ENCODE measurements at places on chromosomes 13 and 19. TPM values are rescaled to one million over a fixed set of nuclear protein-coding genes. Genes with fewer than 3 reads are reported as not detected.

The UBE2L5 gene
- polyA plus RNA-seq = 0.66 TPM

The DBP gene
- polyA plus RNA-seq = 15.7 TPM

The PSG2 gene
- not detected for polyA plus RNA-seq

The C1QTNF9B gene
- polyA plus RNA-seq = not detected

The DIAPH3 gene
- polyA plus RNA-seq = 10.7 TPM

The APBA3 gene
- polyA plus RNA-seq = 12.8 TPM

The CDX2 gene
- polyA plus RNA-seq = not detected

The NOTCH3 gene
- polyA plus RNA-seq = 127 TPM

The ZNF66 gene
- polyA plus RNA-seq = 7.7 TPM

The ZNF45 gene
- 26.3 TPM for polyA plus RNA-seq
